ENCODE measurements at places on chromosomes 5 and 9.

- DNase-seq = no peak
- no peaks in the 10 kb centered on the region for H3K4me1 ChIP-seq
- H3K4me3 ChIP-seq = no peak overlapping the region
- no peak overlapping the region for H3K27ac ChIP-seq
- H3K36me3 ChIP-seq = no peaks in the 10 kb centered on the region
Measured at GRCh38 chr5:153774686-153775085, 264.0 kb downstream of the FAM114A2 start.

GRCh38 chr5:52708463-52708862 is 79.3 kb upstream of the ITGA1 start:
- H3K27me3 ChIP-seq = no peaks in the 10 kb centered on the region
- no peak overlapping the region for H3K27ac ChIP-seq
- no peak overlapping the region for H3K4me3 ChIP-seq

DNA sequence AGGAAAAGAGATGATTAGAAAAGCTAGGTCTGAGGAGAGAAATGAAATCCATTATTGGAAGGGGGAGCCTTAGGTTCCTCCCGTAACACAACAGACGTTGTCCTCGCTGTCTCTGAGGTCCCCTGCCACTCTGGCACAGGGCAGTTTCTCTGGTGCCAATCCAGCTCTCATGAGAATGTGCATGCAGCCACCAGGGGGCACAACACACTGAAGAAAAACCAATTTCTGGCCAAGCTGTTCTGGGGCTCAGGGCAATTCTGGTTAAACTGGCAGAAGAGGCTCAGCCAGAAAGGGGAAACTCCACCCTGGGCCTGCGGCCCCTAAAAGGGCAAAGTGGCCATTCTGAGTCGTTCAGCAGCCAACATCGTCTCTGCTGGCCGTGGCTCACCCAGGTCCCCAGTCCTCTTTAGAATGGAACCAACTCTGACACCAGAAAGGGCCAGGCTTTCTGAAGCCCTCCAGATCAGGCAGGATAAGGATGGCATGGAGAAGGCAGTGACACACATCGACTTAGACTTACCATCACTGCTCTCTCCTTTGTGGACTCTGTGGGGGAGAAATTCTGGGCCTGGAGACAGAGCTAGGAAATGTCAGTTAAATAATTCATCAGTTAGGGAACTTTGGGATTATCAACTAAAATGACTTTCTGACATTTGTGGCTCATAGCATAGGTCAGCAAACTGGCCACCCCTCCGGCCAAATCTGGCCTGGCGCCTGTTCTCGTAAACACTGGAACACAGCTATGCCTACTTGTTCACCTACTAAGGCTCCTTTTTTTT is 58.5 kb upstream of the GOLPH3 start:
- H3K27ac ChIP-seq = no peak overlapping the region
- no peaks in the 10 kb centered on the region for H3K27me3 ChIP-seq
- DNase-seq = peak; percentile 81
- peaks cover 43% of the 10 kb centered on the region for H3K36me3 ChIP-seq
- no peak overlapping the region for H3K4me3 ChIP-seq

DNA sequence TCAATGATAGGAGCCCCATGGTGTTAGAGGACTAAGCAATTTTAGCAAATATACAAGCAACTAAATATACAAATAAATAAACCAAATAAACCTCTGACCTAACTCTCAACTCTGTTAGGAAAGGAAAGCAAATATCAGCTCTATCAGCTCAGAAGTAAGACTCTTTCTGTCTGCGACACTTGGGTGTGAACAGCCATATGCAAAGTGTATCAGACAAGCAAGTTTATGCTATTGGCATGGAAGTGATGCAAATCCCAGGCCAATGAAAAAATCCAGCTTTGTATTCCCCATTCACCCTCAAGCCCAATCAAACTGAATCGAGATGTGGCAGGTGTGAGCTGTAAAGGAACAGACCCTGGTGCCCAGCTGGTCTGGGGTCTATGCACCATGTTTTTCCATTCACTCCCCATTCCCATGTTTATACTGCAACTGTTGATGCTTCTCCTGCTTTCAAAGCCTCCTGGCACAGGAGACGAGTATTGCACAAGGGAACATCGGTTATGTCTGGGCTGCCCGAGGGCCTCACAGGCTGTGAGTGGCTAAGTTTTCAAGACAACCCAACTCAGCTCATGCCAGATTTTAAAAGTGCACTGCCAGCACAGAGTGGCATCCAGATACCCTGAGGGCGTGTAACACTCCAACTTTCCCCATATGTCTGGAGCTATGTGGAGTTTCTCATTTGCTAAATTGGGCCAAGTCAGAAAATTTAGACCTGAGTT is 73.1 kb downstream of the FEM1C start:
- H3K27ac ChIP-seq = no peak overlapping the region
- H3K36me3 ChIP-seq = no peaks in the 10 kb centered on the region
- peaks cover 22% of the 10 kb centered on the region for H3K27me3 ChIP-seq
- DNase-seq = no peak

- no peak overlapping the region for H3K4me3 ChIP-seq
- DNase-seq = no peak
- H3K36me3 ChIP-seq = no peaks in the 10 kb centered on the region
- H3K27me3 ChIP-seq = peaks cover 17% of the 10 kb centered on the region
Measured at GRCh38 chr9:87831159-87831558, 51.5 kb upstream of the SPATA31E1 start.

GRCh38 chr5:141100243-141100805 is at the start of gene PCDHB3:
PCDHB3 (plus strand) TSS chr5:141100473; CDS start chr5:141100650, 177 bp downstream.
- DNase-seq = peak; percentile 36
- no peaks in the 10 kb centered on the region for H3K4me1 ChIP-seq
- no peak within 1 kb of the TSS for H3K4me3 ChIP-seq
- H3K27ac ChIP-seq = no peak within 1 kb of the TSS
- H3K27me3 ChIP-seq = no peaks in the 10 kb centered on the region

DNA sequence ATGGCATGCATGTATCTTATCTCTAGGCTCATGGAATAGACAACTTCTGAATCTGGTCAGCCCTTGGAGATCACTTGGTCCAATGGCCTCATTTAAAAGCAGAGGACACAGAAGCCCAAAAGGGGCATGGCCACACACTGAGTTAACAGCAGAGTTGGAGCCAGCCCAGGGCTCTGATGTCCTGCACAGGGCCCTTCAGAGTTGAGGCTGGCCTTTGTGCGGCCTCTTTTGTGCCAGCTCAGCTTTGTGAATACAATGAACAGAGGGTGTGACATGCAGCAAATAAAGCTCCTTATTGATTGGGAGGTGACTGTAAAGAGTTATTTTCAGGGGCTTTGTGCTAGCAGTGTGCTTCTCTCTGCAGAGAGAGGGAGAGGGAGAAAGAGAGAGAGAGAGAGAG is 150.1 kb upstream of the STK32A start:
- H3K4me1 ChIP-seq = no peaks in the 10 kb centered on the region
- DNase-seq = no peak
- no peaks in the 10 kb centered on the region for H3K36me3 ChIP-seq
- H3K27ac ChIP-seq = no peak overlapping the region
- H3K4me3 ChIP-seq = no peak overlapping the region
- no peaks in the 10 kb centered on the region for H3K27me3 ChIP-seq

GRCh38 chr5:138490648-138491283 is 25.5 kb downstream of the EGR1 start:
- no peaks in the 10 kb centered on the region for H3K36me3 ChIP-seq
- H3K4me1 ChIP-seq = peaks cover 14% of the 10 kb centered on the region
- DNase-seq = no peak
- H3K27ac ChIP-seq = no peak overlapping the region
- H3K4me3 ChIP-seq = no peak overlapping the region

DNA sequence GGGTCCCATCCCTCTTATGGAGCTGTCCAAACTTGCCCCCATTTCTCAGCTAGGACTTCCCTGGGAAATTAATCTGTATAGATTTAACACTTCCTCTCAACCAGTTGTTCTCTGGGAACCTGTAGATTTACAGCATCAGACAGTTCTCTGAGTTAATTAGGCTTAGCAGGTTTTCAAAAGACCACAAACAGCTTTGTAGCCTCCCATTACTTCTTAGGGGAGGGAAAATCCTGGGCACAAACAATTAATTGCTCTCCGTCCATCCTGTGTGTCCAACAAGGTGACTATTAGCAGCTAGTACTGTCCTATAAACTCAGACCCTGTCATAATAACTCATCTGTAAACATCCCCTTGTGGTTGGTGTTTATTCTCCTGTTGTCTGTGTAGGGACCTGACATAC is 197.9 kb downstream of the GOLPH3 start:
- no peak for DNase-seq
- no peaks in the 10 kb centered on the region for H3K36me3 ChIP-seq
- peaks cover 6% of the 10 kb centered on the region for H3K4me1 ChIP-seq

DNA sequence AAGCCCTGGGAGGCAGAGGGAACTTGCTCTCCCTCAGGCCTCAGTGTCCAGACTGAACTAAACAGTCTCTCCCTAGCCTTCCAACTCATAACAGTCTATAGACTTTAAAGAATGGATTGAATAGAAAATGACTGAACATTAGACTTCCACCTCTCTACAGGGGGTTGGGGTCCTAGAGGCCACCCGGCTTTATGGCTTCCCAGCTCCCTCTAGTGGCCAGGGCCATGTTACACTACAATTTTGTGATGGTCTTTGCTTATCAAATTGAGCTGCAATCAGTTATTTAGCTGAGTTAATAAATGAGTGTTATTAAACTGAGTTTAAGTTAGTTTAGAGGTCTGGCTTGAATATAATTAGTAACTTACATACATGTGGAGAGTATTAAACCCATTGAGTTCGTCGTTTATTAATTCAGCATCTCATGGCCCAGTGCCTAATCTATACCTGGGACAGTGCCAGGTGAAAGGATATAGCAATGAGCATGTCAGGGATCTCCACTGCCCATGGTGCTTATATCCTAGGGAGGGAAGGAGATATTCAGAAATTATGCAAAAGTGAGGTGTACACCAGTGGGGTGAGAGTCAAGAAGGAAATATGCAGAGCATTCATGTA is 105.2 kb downstream of the SH3TC2 start:
- H3K27ac ChIP-seq = no peak overlapping the region
- H3K4me3 ChIP-seq = no peak overlapping the region
- no peaks in the 10 kb centered on the region for H3K36me3 ChIP-seq

DNA sequence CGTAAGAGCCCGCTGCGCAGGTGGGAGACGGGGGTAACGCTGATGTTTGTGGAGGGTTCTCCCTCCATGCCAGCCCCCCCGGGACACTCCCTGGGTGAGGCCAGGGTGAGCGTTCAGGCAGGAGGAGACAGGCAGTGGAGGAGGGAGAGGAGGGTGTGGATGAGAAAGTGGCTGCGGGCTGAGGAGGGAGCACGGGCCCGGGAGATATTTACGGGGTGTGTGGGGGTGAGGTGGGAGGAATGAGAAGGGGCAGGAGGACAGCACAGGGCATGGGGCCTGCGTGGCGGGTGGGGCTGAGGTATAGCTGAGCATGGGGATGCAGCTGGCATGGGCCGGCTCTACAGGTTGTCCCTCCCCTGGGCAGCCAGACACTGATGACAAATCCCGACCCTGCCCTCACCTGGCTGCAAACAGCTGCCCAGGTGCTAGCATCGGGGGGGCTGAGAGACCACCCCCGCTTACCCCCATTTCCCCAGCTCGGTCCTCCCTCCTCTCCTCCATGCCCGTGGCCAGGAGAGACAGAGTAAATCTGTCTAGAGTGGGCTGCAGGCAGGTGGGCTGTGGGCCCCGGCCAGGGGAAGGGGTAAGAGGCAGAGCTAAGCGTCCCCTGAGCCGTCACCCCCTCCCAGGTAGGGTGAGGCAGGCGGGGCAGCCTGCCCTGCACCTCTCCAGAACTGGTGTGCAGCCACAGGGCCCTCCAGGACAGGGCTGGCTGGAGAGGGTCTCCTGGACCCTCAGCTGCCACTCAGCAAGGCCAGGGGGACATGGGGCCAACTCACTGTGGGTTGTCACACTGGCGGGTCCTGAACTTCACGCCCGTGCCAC is 79.2 kb downstream of the ZNF354C start:
- DNase-seq = no peak
- no peaks in the 10 kb centered on the region for H3K36me3 ChIP-seq
- no peak overlapping the region for H3K27ac ChIP-seq
